Effector CD8-positive, alpha-beta T cell (primary cell): ENCODE measurements at places on chromosomes 13 and 19.

DNA sequence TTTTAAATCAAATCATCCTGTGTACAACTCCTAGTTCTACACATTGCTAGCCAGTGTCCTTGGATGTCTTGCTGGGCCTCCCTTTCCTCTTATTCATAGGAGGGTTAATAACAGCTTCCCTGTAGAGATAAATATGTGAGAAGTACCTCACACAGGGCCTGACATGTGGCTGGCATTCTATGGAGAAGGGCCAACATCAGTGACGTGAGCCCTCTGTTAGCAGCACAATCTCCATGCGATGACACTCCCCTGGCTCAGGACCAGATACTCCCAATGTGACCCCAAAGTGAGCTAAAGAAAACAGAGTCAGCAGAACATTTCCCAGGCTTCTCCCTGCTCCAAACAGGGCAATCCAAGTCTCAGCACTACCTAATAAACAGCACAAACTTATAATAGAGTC lies 818.4 kb downstream of the DIAPH3 start:
- DNase-seq: no peak

- no peak for DNase-seq
Measured at GRCh38 chr13:24083722-24084421, 76.6 kb upstream of the SPATA13 start.

DNA sequence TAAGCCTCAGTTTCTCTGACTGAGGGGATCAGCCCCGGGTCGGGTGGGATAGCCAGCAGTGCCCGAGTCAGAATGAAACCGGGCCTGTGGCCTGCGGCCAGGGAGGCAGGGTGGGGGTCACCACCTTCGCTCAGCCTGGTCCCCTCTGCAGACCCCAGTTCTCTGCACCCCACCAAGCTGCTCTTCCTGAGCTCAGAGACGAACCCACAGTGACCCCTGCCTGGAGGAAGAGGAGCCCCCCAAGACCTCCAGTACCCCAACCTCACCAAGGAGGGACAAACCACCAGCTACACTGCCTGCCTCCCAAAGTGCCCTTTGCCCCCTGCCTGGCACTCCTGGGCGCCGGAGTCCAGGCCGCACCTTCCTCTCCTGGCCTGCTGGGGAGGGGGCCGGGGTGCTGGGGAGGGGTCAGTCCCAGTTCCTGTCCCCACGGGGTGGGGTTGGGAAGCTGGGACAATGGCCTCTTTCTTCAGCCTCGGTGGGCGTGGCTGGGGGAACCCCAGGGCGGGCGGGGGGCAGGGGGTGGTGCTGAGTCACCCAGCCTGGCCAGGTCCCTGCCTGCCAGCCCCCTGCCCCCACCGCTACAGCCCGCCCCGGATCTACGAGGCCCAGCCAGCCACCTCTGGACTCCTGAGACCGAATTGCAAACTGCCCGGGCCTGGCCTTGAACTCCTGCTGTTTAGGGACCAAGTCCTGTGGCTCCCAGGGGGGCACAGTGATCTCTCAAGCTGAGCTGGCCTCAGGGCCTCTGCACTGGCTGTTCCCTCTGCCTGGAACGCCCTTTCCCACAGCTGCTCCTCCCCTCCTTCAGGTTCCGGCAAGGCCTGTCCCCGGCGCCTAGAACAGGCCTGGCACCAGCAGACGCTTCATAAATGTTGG lies 14.3 kb downstream of the ZBTB7A start:
- no peak for DNase-seq

GRCh38 chr19:55208880-55209692 lies at the start of gene PTPRH:
PTPRH (minus strand) TSS chr19:55209501; CDS start chr19:55209433, 68 bp downstream.
- peak; percentile 10 for DNase-seq

GRCh38 chr13:38641164-38641948 lies 45.5 kb upstream of the FREM2 start:
- DNase-seq: no peak

- no peak for DNase-seq
Measured at GRCh38 chr19:47540748-47541147, 25.9 kb upstream of the NAPA start.

DNA sequence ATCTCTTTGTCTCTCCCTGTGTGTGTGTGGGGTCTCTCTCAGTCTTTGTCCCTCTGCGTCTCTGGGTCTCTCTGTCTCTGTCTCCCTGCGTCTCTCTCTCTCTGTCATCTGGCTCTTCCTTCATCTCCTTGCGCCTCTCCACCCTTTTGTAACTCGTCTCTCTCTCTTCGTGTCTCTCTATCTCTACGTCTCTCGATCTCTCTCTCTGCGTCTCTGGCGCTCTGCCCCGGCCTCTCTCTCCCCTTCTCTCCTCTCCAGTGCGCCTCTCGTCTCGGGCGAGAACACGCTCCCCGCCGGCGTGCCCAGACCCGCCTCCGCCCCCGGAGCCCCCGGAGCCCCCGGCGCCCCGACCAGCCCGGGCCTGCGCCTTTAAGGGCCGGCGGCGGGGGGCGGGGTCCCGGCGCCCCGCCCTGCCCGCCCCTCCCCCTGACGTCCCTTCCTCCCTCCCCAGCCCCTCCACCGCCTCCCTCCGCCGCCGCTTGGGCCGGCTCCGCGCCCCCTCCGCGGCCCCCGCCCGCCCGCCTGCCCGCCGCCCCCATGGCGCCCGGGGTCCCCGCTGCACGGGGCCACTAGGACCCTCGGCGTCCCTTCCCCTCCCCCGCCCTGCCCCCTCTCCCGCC lies at the start of gene MARK4:
Gene MARK4 (plus strand): TSS at position 440 of the 620 bp plus-strand sequence. CDS start 318 bp downstream, outside the sequence.
- DNase-seq: peak; percentile 29

- DNase-seq: no peak
Measured at GRCh38 chr13:108272333-108272732, 2.8 kb downstream of the TNFSF13B start.

DNA sequence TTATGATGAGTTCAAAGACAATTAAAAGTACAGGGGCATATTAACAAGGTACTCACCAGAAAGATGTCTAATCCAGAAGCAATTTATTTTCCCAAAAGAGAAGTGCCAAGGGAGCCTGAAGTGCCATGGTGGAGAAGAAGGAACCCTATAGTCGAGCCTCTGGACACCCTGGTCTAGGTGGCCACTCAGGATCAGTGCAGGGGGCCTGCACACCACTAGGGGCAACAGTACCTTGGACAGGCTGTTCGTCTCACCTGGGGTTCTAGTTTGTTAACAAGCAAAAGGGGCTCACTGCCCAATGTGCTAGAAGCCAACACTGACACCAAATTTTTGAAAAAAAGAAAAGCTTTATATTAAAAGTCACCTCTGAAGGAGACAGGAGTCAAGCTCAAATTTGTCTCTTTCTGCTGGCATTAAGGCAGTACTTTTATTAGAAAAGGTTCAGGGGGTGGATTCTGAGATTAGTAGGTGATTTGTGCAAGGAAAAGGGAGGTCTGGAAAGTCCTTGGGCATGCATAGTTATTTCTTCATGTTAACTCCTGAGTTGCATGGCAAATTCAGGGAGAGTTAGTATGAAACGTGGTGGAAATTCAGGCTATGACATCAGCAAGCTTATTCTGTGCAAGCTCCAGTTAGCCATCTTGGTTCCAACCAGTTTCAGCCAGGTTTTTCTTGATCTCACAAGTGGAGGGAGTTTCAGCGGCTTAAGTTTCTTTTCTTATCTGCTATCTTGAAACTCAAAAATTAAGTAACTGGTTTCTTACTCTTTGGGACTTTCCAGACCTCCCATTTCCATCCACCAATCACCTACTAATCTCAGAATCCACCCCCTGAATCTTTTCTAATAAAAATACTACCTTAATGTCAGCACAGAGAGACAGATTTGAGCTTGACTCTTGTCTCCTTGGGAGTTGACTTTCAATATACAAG lies 884 bp upstream of the CBY2 start:
- DNase-seq: no peak

DNA sequence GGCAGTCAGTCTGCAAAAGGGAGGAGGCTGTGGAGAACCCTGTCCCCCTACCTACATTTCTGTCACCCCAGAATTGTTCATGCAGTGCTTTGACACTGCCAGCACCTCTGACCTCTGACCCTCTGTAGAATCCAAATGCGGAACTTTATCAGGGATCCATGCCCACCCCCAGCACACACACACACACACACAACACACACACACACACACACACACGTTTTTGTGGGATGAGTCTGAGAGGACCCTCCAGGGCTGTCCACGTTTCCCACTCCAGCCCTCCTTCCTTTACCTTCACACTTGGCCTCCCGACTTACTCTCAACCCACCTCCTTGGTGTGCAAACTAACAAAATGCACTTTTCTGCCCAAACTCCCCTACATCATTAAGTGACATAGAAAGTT lies 42.3 kb upstream of the TSHZ3 start:
- no peak for DNase-seq

GRCh38 chr13:50873467-50873866 lies 30.0 kb upstream of the DLEU7 start:
- DNase-seq: no peak

DNA sequence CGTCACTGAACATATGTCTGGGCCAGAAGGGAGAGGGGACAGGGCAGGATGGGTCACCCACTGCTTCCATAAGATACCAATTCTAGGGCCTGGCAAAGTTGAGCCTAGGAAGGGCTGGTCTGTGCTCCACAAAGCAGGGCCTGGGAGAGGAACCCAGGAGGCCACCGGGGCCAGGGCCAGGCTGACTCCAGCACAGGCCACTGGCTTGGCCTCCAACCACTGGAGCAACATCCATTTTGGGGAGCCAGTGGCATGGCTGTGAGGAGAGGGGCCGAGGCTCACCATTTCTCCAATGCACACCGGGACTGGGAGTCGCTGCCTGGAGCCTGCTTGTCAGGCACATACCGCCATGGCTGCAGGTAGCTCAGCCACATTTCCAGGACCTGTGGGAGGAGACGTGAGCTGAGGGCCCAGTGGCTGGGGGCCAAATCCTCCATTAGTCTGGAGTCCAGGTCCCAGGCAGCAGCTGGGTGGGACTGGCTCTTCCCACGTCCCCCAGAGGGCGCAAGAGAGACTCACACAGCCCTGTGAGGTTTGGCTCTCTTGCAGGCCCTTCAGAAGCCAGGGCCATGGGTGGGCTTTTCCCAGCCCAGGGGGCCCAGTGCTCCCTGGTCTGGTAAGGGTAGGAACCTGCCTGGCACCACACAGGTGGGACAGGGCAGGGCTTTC lies 27.7 kb downstream of the TUBA3C start:
- no peak for DNase-seq

- no peak for DNase-seq
Measured at GRCh38 chr19:45955905-45956608, 17.6 kb downstream of the NOVA2 start.

DNA sequence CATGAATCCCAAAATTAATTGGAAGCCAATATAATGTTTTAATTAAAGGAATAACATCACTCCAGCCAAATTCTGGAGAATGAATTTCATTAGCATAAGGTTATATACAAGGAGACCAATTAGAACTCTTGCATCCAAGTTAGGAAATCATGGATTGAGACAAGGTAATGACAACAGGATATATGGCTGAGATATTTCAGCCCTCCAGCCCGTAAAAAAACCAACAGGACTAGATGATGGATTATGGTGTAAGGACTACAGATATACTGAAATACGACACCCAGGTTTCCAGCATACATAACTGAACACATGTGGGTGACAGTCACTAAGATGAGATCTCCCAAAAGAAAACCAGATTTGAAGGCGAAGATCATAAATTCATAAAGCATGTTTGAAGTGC lies 56.5 kb downstream of the TSC22D1 start:
- DNase-seq: no peak

GRCh38 chr13:73556902-73557301 lies 498.1 kb downstream of the KLF5 start:
- DNase-seq: no peak
